ENCODE measurements at places on chromosomes 11 and 22.

DNA sequence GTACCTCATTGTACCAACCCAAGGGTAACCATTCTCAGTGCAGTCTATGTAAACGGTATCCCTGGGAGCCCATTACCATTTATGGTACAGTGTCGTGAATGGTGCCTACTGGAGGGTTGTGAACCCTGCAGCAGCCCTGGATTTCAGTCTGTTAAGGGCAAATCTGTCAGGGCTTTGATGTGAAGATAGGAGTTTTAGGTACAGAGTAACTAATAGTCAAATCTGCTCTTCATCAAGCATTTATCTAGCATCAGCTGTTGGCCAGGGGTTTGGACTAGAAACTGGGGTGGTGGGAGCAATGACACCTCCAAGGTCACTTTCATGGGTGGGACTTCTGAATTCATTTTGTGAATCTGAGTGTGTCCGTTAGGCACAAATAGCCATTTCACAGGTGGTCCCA is 50.6 kb upstream of the RFPL3 start:
- no peak for DNase-seq

DNA sequence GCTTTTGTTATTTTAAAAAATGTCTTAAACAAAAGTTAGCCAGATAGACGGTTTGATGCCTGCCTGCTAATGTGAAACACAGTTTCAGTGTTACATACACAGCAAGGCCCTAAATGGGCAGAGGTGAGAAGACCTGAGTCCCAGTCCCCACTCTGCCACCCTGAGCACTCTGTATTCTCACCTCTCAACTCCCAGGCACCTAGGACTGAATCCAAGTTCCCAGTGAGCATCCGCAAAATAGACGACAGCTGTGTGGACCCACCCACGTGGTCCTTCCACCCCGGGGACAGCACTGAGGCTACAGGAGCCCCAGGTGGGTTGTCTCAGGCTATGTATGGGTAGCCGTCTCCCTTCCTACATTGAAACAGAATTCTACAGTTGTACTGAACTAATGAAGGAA is 111.5 kb downstream of the RPL27A start:
- DNase-seq = no peak

DNA sequence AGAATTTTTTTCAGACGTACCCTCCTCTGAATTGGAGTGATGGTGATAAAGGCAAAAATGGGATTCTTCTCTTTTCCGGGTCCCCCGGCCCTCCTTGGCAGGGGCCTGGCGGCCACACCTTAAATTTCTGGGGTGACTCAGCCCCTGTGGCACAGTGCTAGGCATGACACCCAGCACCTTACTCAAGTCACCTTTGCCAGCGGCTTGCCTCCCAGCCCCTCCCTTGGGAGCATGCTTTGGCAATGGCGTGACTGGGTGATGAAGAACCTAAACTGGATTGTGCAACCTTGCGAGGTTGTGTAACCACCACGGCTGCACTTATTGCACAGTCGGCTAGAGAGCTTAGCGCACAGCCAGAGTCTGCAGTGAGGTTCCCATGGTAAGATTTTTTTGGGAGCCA is 16.2 kb upstream of the LDLRAD3 start:
- no peak for DNase-seq

DNA sequence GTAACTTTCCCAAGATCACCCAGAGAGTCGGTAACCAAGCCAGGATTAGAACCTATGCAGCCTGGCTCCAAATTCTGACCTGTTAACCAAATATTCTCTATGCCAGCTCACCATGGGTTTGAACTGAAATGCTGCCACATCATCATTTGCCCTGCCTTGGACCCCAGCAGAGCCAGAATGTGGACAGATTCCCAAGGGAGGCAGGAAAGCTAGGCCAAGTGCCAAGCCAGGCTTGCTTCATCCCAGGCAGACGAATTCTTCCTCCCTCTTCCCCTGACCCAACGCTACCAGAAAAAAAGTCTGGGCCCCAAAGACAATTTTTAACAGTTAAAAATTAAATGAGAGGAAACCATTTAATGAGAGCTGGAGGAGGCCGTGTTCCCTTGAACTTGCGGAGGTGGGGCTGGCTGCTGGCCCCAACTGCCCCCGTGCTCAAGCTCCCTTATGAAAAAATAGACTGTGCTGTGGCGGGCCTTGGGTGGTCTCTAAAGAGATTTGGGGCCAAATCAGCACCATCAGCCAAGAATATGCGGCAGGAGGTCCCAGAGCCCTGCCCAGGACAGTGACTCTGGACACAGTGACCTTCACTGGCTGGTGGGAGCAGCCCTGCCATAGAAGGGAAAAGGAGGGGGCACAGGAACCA is 184.1 kb upstream of the SYT13 start:
- DNase-seq = no peak

- no peak for DNase-seq
Measured at GRCh38 chr11:90220391-90220790, 2.5 kb downstream of the CHORDC1 start.

DNA sequence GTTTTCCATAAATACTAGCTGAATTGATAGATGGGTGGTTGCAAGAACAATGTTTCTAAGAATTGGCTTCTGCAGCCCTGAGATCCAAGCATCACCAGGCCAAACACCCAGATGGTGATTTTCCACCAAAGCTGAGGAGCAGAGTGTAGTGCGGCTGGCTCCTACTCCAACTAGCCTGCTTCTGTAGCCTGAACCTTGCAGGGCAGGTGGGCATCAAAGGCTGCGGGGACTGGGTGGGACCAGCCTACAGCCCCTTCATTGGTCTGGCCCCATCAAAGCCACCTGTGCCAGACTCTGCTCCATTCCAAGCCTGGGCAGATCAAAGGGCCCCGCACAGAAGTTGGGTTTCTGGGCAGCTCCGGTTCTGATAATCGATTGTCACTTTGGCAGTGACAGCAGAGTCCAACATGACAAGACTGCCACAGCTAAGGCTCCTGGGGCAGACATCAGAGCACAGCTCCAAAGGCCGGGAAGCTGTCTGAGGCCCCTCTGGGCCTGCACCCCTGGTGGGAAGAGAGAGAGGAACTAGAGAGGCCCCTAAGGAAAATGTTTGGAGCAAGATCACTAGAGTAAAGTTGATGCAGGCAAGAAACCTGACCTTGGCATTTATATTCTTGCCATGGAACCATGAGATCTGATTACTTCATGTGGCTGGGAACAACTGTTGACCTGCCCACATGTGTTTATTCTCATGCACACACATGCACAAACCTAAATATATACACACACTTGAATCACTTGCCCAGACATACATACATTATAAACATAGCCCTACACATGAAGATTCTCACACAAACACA is 582.9 kb downstream of the INSC start:
- no peak for DNase-seq

- no peak for DNase-seq
Measured at GRCh38 chr11:2135018-2135569, 4.1 kb downstream of the IGF2 start.

- peak; percentile 55 for DNase-seq
Measured at GRCh38 chr11:43282607-43283440, 29.0 kb upstream of the API5 start.

GRCh38 chr11:95066716-95067038 is at the start of gene SRSF8:
Gene SRSF8, plus strand, starts transcription at chr11:95066919. Its CDS starts 308 bp downstream, at chr11:95067227.
- no peak for DNase-seq

DNA sequence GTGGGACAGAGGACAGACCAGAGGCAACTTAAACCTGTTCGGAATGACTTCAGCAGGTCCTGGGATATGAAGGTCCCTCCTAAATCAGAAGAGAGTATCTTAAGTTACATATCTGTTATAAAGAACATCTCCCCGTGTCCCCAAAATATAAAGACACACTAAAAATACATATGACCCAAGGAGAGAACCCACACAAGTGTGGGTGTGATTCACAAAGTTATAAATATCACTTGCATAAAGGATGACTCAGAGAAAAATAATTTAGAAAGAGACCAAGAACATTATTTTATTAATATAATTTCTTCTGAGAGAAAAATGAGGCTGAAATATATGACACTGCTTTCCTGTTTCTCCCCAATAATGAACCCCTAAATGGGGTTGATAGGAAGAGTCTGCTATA is 14.2 kb downstream of the OR5B21 start:
- no peak for DNase-seq

DNA sequence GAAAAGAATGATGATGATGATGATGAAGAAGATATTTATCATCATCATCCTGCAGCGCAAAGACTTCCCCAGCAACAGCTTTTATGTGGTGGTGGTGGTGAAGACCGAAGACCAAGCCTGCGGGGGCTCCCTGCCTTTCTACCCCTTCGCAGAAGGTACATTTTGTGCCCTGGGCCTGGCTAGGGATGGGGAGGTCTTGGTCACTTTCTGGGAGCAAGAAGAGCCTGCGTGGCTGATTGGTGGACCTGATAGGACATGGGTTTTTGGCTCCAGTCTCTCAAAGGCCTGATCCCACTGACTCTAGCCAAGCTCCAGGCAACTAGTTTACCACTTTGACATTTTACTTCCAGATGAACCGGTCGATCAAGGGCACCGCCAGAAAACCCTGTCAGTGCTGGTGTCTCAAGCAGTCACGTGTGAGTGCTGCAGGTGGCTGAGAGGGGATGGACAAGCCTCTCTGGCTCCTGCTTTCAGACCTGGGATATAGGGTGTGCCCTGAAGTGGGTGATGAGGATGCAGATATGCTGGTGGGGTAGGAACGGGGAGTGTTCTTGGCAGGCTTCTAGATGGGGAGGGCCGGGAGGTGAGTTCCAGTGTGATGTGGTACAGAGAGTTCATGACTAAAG is 5.3 kb downstream of the SIDT2 start:
- DNase-seq = no peak

GRCh38 chr11:13262096-13262495 is 15.5 kb upstream of the BMAL1 start:
- DNase-seq = no peak

- no peak for DNase-seq
Measured at GRCh38 chr11:120977266-120978137, 46.4 kb upstream of the TBCEL start.

- no peak for DNase-seq
Measured at GRCh38 chr11:73386016-73386415, 9.8 kb downstream of the RELT start.

GRCh38 chr11:18526130-18526520 is 617 bp downstream of the TSG101 start:
- DNase-seq = no peak

DNA sequence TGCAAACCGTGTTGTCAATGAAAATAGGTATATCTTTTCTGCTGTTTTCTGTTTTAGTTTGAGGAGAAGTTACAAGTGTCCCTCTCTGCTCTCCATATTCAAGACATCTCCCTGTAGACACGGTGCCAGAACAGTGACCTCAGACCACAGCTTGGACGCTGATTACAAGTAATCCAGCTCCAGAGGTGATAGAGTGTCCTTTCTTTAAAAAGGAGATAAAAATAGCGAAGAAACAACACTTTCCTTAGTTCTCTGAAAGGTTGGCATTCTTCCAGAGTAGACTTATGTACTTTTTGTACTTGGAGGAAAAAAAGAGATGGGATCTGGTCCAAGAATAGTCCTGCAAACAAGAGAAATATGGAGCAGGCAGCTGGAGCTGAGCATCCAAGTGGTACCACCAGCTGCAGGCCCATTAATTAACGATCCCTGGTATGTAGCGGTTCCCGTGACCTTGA is 43.0 kb upstream of the WT1 start:
- no peak for DNase-seq

DNA sequence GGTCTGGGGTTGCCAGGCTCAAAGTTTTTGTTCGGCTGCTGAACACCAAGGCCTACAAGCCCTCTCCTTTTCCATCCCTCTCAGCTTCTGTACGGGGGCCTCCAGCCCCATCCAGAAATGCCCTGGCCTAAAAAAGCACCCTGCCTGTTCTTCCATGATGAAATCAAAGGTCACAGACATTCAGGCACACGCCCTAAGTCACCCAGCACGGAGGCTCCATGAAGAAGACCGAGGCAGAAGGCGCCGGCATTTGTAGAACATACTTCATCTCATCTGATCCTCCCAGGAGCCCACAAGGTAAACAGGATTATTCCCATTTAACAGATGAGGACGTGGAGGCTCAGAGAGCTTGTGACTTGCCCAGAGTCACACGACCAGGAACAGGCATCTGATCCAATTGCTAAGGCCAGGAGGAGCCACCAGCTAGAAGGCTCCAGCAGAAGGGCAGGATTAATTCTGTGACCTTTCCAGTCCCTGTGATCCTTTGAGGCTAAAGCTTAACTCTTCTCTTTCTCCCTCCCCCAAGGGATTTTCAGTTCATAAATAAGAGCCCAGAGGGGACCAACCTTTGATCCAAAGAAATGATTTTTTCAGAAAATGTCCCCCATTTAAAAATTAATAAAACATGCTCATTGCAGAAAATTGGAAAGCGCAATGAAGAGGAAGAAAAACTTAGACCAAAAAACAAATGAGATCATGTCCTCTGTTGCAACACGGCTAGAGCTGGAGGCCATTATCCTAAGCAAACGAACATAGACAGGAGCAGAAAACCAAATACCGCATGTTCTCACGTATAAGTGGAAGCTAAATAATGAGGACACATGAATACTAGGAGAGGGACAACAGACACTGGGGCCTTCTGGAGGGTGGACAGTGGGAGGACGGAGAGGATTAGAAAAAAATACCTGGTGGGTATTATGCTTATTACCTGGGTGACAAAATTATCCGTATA is 38.7 kb downstream of the CYTH4 start:
- no peak for DNase-seq

DNA sequence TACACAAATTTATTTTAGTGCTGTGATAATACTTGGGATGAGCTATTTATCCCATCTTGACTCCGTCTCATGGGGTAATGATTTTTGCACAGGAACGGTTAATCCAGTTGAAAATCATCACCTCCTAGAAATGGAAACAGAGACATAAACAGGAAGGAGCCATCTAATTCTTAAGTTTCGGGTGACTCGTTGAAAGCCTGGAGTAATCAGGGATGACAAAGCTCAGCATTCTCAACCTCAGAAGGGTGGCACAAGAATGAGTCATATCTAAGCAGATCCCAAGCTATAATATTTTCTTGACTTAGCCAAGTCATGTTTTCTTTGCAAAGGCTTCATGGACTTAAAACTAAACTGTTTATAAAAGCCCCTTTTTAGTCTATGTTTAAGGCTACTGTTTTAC is 280.8 kb upstream of the CCDC90B start:
- no peak for DNase-seq

- no peak for DNase-seq
Measured at GRCh38 chr22:18114495-18114894, 3.9 kb downstream of the TUBA8 start.

DNA sequence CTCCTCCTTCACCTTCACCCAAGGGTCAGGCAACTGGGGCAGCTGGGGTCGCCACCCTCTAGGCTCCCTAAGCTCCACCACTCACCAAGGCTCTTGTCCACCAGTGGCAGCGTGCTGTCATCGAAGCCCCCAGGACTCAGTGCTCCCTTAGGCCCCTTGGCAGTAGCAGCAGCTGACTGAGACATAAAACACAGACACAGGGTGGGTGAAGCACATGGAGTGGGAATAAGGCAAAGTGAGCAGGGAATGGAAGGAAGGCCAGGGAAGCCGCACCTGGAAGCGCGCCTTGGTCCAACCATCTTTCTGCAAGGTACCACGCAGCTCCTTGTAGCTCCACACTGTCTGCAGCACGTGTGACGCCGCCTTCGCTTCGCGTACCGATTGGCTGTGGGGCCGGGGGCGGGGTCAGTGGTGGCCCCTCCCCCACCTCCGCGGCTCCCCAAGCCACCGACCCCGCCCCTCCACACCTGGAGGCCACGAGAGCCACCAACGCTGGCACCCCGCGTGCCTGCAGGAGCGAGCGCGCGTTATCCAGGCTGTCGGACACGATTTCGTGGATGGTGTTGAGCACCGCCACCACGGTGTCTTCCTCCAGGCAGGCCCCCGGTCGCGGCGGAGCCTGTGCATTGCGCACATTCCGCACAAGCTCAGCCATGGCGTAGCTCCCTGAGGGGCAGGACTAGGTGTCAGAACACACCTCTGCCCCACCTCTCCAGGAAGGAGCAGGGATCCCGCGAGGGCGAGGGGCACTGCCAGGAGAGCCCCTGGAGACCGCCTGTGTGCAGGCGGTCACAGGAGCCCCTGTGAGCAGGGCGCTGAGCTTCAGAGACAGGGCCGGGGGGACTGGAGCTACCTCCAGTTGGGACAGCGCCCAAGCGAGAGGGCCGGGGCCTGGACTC is 31.3 kb upstream of the TXNRD2 start:
- DNase-seq = peak; percentile 50

Data from H9 (cell line).